ENCODE measurements at places on chromosomes 4 and X. TPM values are rescaled to one million over a fixed set of nuclear protein-coding genes. Genes with fewer than 3 reads are reported as not detected.

GUCY1A1 gene
- 19.0 TPM for total RNA-seq

DNA sequence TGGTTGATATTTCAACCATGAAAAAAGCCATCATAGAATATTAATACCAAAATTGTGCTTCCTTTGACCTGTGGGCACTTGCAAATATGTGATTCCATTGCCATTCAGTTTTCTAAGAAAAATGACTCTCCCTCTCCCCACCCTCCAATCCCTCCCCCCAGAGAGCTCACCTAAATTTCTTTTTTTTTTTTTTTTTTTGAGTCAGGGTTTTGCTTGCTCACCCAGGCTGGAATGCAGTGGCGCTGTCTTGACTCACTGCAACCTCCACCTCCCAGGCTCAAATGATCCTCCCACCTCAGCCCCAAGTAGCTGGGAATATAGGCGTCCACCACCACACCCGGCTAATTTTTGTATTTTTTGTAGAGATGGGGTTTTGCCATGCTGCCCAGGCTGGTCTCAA is 47.0 kb downstream of the SNX25 start:
- H3K36me3 ChIP-seq = no peaks in the 10 kb centered on the region
- DNase-seq = no peak
- no peak overlapping the region for H3K4me3 ChIP-seq

GRCh38 chrX:44975666-44976263 is 102.8 kb downstream of the KDM6A start:
- no peak overlapping the region for H3K4me3 ChIP-seq
- no peaks in the 10 kb centered on the region for H3K36me3 ChIP-seq
- H3K4me1 ChIP-seq = no peaks in the 10 kb centered on the region
- H3K27ac ChIP-seq = no peak overlapping the region
- no peak for DNase-seq
- H3K27me3 ChIP-seq = no peaks in the 10 kb centered on the region

PSAPL1 gene
- total RNA-seq = not detected

PLAC1 gene
- total RNA-seq = not detected

BEX5 gene
- 7.1 TPM for total RNA-seq

KIAA0232 gene
- 22.7 TPM for total RNA-seq

DNA sequence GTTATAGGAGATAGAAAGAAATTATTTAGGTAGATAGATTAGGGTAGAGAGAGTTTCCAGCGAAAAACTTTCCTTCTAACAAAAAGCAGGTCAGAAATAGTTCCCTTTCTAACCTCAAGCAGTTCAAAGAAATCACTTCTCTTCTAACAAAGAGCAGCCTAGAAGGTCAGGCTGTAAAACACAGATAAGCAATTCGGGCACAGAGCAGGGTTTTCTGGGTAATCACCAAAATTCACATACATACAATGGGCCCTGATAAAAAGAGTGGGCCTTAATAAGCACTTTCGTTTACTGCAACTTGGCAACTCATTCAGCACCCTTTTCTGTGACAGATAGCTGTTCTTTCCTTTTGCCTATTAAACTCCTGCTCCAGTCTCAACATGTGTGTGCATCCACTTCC is 13.4 kb upstream of the NAF1 start:
- no peaks in the 10 kb centered on the region for H3K36me3 ChIP-seq
- no peaks in the 10 kb centered on the region for H3K4me1 ChIP-seq
- H3K27me3 ChIP-seq = no peaks in the 10 kb centered on the region
- no peak for DNase-seq

DNA sequence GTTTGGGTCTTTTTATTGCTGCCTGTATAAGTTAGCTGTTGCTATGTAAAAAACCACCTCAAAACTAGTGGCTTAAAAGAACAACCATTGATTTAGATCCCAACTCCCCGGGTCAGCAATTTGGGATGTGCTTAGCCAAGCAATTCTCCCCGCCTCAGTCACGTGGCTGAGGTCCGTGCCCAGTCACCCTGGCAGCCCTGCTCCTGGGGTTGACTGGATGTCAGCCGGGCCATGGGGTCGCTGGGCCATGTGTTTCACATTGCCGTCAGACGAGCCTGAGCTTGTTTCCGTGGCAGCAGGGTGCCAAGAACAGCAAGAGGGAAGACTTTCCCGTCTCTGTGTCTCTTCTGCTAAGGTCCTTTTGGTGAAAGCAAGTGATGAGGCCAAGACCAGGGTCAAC is 345.7 kb upstream of the FAT1 start:
- H3K4me1 ChIP-seq = no peaks in the 10 kb centered on the region
- peak; percentile 67 for DNase-seq
- no peak overlapping the region for H3K27ac ChIP-seq
- no peak overlapping the region for H3K4me3 ChIP-seq

- no peak overlapping the region for H3K27ac ChIP-seq
- no peak overlapping the region for H3K4me3 ChIP-seq
- no peaks in the 10 kb centered on the region for H3K36me3 ChIP-seq
- H3K4me1 ChIP-seq = no peaks in the 10 kb centered on the region
- DNase-seq = peak; percentile 11
Measured at GRCh38 chr4:145566768-145567167, 52.4 kb upstream of the MMAA start.

BCLAF3 gene
- total RNA-seq = 15.3 TPM

DNA sequence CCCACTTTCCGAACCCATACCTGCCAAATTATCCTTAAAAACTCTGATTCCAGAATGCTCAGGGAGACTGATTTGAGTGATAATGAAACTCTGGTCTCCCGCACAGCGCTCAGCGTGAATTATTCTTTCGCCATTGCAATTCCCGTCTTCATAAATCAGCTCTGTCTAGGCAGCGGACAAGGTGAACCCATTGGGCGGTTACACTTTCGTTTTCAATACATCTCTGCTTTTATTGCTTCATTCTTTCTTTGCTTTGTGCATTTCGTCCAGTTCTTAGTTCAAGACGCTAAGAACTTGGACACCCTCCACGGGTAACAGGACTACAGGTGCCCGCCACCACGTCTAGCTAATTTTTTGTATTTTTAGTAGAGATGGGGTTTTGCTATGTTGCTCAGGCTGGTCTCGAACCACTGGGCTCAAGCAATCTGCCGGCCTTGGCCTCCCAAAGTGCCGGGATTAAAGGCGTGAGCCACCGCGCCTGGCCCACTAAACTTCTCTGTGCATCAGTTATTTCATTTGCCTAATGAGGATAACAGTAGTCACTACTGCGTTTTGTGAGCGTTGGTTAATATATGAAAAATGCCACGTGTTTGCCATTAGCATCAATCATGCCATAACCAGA is 936 bp upstream of the PGK1 start:
- no peak for DNase-seq
- no peaks in the 10 kb centered on the region for H3K27me3 ChIP-seq

DNA sequence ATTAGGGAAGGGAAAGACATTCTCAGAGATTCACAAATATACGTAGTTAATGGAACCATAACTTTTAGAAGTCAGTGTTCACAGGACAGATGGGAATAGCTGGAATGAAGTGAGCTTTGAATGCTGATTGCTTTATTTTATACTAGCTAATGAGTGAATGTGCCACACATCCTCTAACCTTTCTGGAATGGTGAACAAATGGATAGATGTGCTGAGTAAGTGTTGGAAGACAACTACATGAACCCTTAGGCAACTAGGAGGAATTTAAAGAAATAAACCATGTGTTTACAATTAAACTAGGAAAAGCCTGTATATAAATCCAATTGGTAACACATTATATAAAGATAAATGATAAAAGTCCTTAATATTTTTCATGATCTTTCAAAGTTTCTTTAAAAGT is 91.6 kb upstream of the LIMCH1 start:
- no peak for DNase-seq
- H3K27ac ChIP-seq = no peak overlapping the region
- H3K27me3 ChIP-seq = no peaks in the 10 kb centered on the region
- no peaks in the 10 kb centered on the region for H3K36me3 ChIP-seq
- H3K4me3 ChIP-seq = no peak overlapping the region
